H7 (cell line): ENCODE measurements at places on chromosomes 1 and 21. TPM values are rescaled to one million over a fixed set of nuclear protein-coding genes. Genes with fewer than 3 reads are reported as not detected.

The ATP1A4 gene
- 0.73 and 0.74 TPM in 2 replicates for total RNA-seq

- DNase-seq = no peak
Measured at GRCh38 chr21:35633501-35633900, 426.8 kb downstream of the SETD4 start.

GRCh38 chr1:90513956-90514355 is 203.1 kb downstream of the BARHL2 start:
- DNase-seq = no peak

The DUSP10 gene
- 16.5 and 16.6 TPM in 2 replicates for total RNA-seq

DNA sequence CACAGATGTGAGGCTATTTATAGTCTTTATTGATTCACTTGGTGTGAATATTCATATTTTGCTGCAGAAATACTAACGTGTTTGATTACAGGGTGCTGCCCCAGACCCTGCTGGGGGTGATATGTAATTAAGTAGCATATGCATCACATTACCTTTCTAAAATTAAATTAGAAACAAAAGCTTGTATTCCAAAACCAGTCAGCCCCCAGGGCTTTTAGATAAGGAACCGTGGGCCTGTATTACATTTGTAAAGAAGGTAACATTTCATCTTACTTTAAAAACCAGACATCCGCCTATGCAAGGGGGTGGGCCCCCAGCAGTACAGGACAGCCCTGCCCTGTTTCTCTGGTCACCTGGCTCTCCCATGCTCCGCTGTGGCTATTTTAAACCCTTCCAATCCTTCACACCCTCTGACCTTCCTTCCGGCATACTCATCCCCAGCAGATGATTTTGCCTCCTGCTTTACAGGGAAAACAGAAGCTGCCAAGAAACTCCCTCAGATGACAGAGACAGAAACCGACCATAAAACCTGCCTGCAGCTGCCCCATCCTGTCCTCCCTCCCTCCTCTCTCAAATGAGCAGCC is 22.0 kb upstream of the KCNC4 start:
- no peak for DNase-seq

DNA sequence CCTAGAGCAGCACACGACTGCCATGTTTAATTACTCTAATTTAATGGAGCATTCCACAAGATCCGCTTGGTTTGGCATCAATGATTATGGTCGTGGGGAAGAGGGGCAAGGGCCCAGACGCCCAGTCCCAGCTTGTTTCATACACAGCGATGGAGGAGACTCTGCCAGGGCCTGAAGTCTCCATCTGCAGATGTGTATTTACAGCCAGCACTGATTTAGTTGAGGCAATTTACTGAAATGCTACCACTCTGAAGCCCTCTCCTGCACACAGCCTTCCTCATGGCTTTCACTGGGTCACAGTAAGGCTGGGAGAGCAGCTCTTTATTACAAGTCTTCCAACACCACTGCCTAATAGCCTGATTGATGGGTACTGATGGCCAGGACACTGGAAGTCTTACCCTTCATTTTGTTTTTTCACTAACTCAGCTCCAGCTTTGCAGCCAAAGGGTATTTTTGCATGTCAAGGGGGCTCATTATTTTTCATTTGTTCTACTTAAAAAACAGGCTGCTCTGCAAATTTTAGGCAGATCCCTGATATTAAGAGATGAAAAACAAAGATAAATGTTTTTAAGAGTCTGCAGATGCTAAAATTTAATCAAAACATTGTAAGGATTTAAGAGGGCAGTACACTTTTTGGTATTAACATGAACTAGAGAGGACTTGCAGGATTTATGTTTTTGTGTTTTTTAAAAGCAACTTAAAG is 236.3 kb downstream of the SIPA1L2 start:
- no peak for DNase-seq

DNA sequence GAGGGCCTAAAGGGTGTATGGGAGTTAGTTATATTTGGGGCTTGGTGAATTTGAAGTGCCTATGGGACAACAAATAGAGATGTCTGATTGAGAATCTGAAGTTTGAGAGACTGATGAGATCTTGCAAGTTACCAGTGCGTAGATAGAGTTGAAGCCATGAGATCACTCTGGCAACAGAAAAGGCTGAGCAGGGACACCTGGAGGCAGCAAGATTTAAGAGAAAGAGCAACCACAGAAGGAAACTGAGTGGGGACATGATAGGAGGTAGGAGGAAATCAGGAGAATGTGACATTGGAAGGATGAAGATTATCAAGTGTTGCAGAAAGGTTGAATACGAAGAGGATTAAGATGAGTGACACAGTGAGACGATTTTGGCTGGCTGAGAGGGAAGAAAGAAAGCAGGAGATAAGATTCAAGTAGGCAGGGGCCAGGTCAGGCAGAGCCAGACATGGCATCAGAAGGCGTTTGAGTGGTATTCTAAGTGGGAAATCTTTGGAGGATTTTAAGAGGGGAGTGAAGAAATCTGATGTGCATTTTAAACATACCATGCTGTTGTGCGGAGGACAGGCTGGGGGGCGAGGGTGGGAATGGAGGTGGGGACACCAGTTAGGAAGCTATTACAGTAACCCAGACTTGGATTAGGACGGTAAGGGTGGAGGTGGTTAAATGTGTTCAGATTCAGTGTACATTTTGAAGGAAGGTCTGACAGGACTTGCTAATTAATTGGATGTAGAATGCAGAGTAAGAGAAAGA is 3.0 kb upstream of the MPL start:
- DNase-seq = no peak

- no peak for DNase-seq
Measured at GRCh38 chr1:154411525-154411924, 6.4 kb downstream of the IL6R start.

GRCh38 chr1:101632548-101633272 is 364.0 kb downstream of the OLFM3 start:
- DNase-seq = peak; percentile 2

GRCh38 chr1:190193508-190194115 is 284.1 kb downstream of the BRINP3 start:
- no peak for DNase-seq

The GBP5 gene
- not detected in 2 replicates for total RNA-seq

The SPATA6 gene
- 25.9 and 28.3 TPM in 2 replicates for total RNA-seq

GRCh38 chr1:202627841-202628565 is 82.3 kb downstream of the SYT2 start:
- DNase-seq = no peak

GRCh38 chr1:112710586-112710985 is 3.7 kb upstream of the RHOC start:
- no peak for DNase-seq

DNA sequence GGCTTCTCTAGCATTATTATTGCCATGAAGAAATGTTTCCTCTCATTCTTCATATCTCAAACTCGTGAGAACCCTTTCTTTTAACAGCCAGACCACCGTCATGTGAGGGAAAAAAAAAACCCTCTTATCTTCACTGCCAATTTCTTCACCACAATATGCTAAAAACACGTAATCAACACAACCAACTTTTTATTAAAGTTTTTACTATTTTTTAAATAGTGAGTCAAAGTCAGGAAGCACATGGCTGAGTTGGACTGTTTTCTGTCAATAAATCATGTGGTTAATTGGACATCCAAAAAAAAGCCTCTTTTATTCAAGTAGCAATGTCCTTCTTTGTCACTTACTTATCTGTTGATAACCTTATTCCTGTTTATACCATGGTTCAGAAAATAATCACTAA is 55.9 kb upstream of the SAMD13 start:
- no peak for DNase-seq
